ENCODE measurements at places on chromosomes 4 and X.
A peak's percentile ranks its signal among the peaks of the same experiment; 100 is the strongest.

DNA sequence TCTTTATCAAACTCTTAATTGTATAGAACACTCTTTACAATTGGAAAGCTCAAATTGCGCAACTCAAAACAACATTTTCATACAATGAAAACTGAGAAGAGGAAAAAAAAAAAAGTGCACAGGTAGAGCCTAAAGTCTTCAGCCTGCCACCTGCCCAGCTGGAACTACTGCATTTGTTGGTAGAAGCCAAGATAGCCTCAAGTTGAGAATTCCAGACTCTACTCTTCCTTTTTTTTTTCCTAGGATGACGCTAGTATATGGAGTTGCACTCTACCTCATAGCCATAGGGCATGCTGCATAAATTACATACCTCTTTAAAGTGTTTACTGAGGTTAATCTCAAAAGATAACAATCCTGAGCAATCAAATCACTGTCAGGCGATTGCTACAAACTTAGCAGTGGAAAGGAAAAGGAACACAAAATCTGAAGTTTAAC is 13.6 kb downstream of the ABCG2 start:
- DNase-seq = no peak

GRCh38 chrX:7028246-7028645 is 119.3 kb upstream of the STS start:
- no peak for DNase-seq

- peak; percentile 3 for DNase-seq
Measured at GRCh38 chr4:88792268-88792781, 94.7 kb upstream of the NAP1L5 start.

- no peak for DNase-seq
Measured at GRCh38 chr4:156976147-156976546, 4.5 kb upstream of the PDGFC start.

DNA sequence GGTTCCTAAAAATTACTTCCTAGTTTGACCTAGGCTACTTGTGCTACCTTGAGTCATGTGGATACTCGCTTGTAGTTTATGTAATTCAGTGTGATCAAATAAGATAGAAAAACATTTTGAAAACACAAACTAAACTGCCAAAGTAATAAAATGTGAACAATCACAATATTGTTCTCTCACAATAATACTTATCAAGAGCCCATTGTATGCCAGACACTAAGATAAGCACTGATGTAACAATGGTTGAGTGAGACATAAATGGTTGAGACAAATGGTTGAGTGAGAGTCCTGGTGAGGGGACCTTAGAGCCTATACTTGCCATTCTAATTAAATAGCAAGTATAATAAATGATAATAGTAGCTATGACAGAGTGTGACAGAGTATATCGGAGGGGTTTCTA is 41.7 kb downstream of the RFC1 start:
- DNase-seq = no peak

- no peak for DNase-seq
Measured at GRCh38 chrX:17355976-17356375, 19.0 kb upstream of the NHS start.

DNA sequence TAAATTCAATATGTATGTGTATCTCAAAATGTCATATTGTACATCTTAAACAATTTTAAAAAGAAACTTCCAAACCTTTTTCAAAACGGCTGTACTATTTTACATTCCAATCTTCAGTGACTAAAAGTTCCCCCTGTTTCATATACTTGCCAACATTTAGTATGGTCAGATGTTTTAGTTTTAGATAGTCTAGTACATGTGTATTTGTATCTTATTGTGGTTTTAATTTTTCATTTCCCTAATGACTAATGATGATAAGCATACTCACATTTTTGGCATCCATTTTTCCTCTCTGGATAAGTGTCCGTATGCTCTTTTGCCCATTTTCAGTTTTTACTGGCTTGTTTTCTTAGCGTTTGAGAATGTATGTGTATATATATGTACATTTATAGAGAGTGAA is 212.2 kb upstream of the MAGEB18 start:
- no peak for DNase-seq
